ENCODE measurements at places on chromosomes 7 and 10.

DNA sequence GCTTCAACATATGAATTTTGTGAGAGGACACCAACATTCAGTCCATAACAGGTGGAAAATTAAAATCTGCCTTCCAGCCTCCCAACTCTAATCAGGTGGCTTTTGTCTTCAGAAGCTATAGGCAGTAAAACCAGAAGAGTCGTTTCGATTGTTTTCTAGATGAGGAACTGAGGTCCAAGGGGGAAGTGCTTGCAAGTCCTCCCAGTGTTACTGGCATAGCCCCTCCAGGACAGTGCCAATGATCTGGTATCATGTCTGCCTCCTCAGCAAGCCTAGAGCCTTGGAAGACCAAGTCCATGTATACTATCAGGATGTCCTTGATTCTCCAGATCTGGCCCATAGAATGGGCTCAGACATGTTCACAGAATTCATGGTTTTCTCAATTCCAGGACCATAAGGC, 16.9 kb downstream of the CYP26A1 start:
- no peak for DNase-seq

DNA sequence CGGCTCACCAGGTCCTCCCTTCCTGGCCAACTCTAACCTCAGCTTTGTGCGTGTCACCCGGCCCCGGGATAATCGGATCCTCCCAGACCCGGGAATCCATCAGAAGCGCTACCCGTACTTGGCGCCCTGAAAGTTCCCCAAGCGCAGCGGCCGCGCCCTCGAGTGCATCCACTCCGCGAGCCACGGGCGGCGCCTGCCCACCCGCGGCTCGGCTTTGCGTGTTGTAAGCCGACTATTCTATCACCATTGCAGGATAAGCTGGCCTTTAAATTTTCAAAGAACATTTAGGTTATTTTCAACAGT, 35.7 kb upstream of the EBLN1 start:
- no peak for DNase-seq

DNA sequence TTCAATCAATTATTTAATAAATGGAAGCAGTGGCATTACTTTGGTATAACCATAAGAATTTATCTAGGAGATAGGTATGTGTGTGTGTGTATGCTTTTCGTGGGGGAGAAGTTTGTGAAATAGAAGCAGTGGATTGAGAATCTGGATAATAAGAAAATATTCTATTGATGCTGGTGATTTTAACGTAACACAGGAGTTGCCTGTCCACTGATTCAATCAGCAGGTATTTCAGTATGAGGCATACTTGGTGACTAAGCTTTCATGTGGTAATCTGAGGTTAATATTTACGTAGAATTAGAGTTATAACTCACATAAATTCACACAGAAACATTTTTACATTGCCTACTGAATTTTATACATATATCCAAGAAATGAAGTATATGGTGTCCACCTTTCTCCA, 568.0 kb downstream of the ZWINT start:
- no peak for DNase-seq

- no peak for DNase-seq
Observed at GRCh38 chr7:71598553-71598952, 466.6 kb downstream of the GALNT17 start.

- no peak for DNase-seq
Observed at GRCh38 chr10:126433351-126433750, 45.1 kb upstream of the ADAM12 start.

DNA sequence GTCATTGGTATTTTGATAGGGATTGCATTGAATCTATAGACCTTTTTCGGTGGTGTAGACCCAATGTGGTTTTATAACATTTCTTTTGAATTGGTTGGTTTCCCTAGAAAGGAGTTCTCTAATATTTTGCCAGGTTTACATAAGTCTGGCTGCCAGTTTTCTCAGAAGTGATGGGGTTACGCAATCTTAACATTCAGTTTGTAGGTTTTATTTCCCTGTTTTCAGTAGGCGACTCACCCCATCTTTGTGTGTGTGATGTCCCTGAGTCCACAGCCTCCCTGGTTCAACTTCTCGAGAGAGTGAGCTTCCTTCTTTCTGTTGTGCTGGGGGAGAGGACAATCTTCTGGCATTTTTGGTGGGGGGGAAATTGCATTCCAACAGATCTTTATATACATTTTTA, 9.6 kb upstream of the KIF5B start:
- DNase-seq, result no peak

DNA sequence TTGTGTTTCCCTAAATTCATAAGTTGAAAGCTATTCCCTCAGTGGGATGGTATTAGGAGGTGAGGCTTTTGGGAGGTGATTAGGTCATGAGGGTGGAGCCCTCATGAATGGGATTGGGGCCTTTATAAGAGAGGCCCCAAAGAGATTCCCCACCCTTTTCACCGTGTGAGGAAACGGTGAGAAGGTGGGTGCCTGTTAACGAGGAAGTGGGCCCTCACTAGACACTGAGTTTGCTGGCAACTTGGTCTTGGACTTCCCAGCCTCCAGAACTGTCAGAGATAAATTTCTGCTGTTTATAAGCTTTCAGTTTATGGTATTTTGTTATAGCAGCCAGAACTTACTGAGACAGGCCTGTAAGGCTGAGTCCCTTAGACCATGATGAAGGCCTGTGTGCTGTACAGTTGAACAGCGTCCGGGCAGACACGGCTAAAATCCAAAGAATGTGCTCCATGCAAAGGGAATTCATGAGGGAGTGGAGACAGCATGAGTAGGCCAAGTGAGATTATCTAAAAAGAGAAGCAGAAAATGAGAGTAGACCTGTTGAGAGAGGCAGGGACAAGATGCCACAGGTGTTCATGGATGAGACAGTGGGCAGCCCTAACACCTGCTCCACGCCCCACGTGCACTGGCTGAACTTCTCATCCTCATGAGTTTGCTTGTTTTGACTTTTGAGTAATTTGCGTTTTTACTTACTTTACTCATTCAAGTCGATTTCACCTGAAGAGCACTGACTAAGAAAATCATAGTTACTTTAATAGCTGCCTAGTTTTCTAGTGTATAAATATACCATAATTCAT, 66.9 kb upstream of the SFMBT2 start:
- no peak for DNase-seq

DNA sequence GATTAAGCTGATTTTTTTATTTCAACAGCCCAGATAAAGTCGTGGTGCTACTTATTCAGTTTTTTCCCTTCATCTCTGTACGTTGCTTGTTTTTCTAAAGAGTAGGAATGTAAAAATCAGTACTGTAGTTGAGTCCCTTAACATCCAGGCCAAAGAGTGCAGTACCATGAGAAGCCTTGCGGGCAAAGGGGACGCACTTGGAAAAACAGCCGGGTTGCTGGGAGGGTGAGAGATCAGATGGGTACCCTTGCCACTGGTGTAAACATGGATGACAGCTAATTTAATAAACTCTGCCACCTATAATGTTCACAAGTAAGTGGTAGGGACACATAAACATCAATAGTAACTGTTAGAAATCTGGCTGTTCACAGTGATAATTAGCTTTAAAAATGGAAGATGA, 175.9 kb downstream of the POU6F2 start:
- DNase-seq, result no peak

DNA sequence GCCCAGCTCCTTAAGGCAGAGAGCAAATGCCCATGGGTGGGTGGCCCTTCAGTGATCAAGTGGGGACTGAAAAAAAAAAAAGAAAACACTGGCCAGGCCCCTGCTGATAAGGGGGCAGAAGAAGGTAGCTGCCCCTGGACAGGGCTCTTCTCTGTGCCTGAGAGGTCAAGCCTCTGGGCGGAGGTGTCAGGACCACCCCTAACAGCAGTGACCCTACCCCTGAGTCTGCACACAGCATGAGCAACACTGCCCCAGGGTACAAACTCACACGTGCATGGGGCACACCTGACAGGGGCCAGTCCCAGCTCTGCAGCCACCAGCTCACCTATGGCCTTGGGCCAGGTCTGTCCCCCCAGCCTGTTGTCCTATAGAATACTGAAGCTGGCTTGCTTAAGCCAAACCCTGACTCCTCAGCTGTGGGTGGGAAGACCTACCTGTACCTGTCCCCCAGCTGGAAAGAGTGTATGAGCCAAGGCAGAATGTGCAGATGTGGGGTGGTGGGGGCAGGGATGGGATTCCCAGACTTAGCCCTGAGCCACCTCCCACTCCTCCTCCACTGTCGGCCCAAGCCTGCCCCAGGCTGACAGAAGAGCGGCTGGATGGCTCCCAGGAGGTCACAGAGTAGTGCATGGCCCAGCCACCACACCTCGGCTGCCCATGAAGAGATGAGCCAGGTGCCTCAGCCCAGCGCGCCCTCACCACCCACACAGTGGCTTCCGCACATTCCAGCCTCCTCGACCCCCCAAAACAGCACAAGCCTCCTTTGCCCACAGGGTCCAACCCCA, 23.7 kb downstream of the KCNH2 start:
- DNase-seq, result no peak

GRCh38 chr10:83373671-83374070, 765.6 kb upstream of the GHITM start:
- DNase-seq, result no peak

- DNase-seq, result no peak
Observed at GRCh38 chr10:70673929-70674559, 1.7 kb downstream of the ADAMTS14 start.

- no peak for DNase-seq
Observed at GRCh38 chr7:100720671-100721504, 620 bp downstream of the EPO start.

DNA sequence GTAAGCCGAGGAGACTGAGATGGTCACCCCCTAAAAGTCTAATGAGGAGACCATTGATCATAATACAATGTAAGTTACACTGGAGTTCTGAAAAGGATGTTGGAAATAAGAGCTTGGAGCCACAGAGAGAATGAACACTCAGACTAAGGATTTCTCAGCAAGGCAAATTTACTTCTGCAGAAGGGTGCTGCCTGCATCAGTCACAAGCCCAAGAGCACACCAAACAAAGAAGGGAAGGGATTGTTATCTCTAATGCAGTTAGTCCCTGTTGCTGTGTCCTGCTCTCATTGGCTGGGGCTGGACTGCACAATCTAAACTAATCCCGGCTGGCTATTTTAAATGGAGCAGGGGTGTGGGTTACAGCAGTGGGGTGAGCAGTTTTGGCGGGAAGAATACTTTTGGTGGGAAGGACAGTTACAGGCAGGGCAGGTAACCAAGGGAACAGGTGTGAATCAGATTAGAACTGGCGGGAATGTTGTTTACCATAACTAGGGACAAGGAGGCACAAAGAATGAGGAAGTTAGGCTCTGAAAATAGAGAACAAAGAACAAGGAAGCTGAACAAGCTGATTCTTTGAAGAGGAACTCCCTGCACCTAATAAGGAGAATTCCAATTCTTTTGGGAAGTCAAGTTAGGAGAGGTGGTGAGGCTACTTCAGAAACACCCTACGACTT, 30.3 kb upstream of the TRIM24 start:
- no peak for DNase-seq

DNA sequence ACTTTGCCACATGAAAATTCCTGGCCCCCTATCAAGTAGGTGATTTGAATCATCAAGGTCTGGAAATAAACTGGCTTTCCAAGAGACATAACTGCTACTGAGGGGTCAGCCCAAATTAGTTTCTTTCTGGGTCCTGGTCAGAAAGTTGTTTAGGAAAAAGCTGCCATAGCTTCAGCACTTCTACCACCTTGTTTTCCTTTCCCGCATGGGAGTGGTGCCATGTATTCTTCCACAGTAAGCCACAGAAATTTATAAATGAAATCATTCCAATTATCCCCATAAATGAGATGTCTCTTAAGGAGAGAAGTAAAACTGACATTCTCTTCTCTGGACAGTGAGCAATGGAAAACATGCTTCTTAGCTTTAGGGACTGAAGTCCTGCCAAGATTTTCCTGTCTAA, 80.8 kb downstream of the PHYHIPL start:
- no peak for DNase-seq
